ENCODE measurements at places on chromosomes 11 and 22.

- DNase-seq = no peak
These were observed 212.7 kb upstream of the CADM1 start for GRCh38 chr11:115716601-115717529.

DNA sequence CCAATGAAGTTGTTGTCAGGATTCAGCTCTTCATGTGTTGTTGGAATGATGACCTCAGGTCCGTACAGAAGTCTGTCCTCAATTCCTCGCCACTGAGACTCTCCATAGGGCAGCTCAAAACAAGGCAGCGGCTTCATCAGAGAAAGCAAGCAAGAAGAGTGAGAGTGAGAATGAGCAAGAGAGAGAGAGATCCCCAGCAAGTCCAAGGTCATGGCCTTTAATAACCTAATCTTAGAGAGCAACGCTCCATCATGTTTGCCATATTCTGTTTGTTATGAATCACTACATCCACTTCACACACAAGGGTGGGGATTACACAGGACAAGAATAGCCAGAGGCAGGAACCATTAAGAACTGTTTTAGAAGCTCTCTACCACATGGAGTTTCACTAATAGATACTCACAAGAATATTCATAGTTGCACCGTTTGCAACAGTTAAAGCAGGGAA is 23.3 kb upstream of the MMP7 start:
- no peak for DNase-seq

DNA sequence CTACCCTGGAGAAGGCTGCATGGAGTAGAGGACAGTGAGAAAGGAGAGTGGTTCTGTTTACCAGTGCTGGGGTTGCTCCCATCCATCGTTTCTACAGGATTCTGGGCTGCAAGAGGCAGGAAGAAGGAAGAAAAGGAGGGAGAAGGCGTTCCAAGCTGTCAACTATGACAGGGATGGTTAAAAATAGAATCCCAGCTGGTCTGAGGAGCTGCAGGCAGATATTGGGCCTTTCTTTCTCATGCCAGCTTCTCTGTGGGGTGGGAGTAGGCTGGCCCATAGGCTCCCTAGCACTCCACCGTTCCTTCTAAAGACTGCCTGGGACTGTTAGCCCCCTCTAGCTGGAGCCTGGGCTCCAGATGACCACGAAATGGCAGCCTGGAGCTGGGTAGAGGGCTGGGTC is 13.6 kb downstream of the CCKBR start:
- no peak for DNase-seq

GRCh38 chr11:95675585-95675984 is 114.0 kb downstream of the FAM76B start:
- no peak for DNase-seq

DNA sequence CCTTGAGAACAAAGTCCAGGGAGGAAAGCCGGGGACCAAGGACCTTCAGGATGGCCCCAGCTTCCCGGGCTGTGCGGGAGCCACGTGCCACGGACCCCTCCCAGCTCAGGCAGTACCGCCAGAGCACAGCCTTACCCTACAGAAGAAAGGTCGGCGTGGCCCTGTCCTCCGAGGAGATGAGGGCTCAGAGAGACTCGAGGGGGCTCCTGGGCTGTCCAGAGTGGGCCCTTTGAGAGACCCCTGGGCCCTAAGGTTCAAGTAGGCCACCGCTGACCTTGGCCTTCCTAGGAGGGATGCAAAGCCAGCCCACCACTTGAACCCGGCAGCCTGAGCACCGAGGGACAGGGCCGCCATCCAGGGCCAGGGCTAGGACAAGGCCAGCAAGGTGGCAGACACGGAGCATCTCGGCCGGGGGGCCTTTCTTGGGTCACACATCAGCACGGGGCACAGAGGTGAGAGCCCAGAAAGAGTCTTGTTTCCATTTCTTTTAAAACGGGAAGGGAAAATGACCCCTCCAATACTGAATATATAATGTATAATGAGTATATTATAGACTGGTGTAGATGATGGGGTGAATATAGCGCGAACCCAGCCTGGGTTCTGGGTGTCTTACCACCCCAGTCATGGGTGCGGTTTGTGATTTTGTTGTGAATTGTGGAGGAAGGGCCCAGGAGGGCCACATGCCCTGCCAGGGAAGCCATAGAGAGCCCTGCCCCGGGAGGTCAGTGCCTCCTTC is 34.4 kb upstream of the PPARA start:
- DNase-seq = no peak

GRCh38 chr11:62022211-62022610 is 54.8 kb upstream of the FTH1 start:
- no peak for DNase-seq

GRCh38 chr22:28885939-28886338 is 2.6 kb downstream of the ZNRF3 start:
- DNase-seq = no peak

GRCh38 chr11:84384731-84385130 is 1098.6 kb upstream of the CCDC90B start:
- DNase-seq = peak; percentile 39

DNA sequence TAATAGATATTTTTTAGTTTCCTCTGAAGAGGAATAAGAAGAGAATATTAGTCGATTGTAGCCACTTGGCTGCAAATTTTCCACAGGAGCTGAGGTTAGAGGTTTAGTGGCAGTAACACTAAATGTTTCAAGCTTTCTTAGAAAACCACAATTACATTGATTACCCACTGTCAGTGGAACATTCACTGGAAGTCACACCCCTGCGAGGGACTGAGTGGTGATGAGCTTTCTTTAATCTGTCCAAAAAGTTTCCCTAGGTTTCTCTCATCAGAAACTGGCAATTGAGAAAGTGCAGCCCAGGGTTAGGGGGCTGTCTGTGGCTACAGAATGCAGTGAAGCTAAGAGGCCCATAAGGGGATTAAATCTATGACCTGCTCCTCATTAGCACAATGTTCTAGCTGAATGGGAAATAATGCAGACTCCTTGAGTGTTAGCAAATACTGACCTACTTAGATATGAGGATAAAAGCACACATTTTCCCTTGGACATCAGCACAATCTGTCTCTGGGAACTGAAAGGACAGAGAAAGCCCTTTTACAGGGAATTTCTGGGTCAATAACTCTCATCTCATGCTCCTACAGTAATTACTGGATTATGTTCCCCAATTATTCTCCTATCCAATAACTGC is 189.5 kb downstream of the FAM76B start:
- DNase-seq = no peak

DNA sequence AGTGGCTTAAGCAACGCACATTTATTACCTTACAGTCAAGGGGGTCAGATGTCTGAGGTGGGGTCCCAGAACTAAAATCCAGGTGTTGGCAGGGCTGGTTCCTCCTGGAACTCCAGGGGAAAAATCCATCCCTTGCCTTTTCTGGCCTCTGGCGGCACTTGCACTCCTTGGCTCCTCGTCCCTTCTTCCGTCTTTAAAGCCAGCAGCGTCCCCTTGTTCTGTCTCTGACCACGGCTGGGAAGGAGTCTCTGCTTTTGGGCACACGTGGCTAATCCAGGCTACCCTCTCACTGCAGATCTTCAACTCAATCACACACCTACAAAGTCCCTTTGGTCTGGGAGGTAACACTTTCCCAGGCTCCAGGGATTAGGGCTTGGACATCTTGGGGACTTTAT is 73.5 kb upstream of the WNT7B start:
- no peak for DNase-seq

Data from neuronal stem cell (in vitro differentiated cells).